Stimulated activated CD4-positive, alpha-beta T cell treated with anti-CD3 and anti-CD28 coated beads, Interleukin-4, amount 100 ng/mL, for 1 hour (primary cell): ENCODE measurements at places on chromosomes 3 and 15.
A peak's percentile ranks its signal among the peaks of the same experiment; 100 is the strongest.

GRCh38 chr3:31800436-31800835 lies 180.6 kb downstream of the OSBPL10 start:
- no peak for DNase-seq

DNA sequence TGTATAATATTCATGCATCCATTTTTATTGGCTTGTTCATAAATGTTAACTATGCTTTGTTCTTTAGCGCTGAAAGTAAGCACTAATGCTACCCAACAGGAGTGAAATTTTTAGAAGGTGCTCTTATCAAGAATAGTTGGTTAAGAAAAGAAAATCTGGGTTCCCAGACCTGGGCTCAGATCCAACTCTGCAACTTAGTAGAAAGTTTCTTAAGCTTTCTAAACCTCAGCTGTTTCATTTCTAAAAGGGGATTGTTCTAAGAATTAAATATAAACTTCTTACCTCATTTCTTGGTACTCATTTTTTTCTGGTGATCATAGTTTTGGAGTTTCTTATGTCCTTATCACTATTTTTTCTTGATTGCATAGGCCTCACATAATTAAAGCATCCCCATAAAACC lies 12.1 kb downstream of the ARPP21 start:
- no peak for DNase-seq

GRCh38 chr15:99703603-99704443 lies 29.4 kb downstream of the LYSMD4 start:
- DNase-seq = no peak

GRCh38 chr3:143956838-143957237 lies 14.8 kb upstream of the DIPK2A start:
- DNase-seq = no peak

GRCh38 chr3:135965129-135965505 lies 411 bp upstream of the PPP2R3A start:
- DNase-seq = no peak

GRCh38 chr3:149716984-149717383 lies 35.3 kb downstream of the COMMD2 start:
- no peak for DNase-seq

GRCh38 chr3:126022741-126023359 lies 53.9 kb downstream of the ROPN1B start:
- no peak for DNase-seq

DNA sequence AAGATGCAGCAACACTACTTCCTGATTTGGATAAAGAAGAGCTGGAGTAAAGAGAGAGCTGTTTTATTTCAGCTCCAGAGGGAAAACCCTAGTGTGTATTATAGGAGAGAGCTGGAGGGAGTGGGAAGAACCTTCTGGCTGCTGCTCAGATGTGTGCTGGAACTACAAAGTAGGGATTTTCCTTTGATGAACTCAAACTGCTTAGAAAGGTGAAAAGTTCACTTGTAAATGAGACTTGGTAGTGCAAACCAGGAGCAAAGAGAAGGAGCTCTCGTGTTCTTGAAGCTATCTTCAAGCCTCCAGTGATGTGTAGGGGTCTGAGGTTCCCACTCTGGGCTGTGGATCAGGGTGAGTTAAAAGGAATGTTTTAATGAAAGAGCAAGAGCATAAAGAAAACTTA lies 110.4 kb downstream of the EDEM1 start:
- DNase-seq = no peak

- no peak for DNase-seq
Measured at GRCh38 chr15:62099094-62099601, 32.4 kb downstream of the C2CD4A start.

DNA sequence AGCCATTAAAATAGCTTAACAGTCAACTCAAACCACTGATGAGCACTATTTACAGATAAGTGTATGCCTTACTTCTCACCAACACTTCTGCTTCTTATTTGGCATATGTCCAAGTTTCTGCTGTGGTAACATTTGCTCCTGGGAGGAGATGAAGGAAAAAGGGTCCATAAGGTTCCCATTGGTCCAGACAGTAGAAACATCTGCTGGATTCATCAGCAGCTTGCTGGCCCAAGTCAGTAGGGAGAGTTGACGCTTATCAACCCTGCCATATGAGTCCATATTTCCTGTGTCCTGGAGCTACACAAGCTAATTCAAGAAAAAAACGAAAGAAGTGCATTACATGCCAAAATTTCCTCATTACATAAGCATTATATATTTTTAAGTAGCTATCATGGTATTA lies 824.5 kb downstream of the CADM2 start:
- DNase-seq = no peak

- DNase-seq = no peak
Measured at GRCh38 chr3:158443632-158444031, 127.4 kb upstream of the MLF1 start.

DNA sequence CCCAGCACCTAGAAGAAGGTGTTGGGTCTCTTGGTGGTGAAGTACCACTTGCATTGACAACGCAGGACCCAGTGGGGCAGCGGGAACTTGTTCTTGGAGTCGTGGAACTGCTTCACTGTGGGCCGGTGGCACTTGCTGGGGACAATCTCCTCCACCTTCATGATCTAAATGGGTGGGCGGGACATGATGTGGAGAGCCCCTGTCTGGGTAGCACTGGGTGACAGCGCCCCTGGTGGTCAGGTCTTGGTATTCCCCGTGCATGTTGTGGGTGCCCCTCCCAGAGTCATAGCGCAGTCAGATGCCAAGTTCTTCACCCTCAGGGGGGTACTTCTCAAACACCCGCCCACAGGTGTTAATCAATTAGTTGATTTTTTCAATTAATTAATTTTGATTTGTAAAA lies 60.2 kb downstream of the AGBL1 start:
- DNase-seq = peak; percentile 13

- DNase-seq = peak; percentile 8
Measured at GRCh38 chr15:68154923-68155559, 50.1 kb downstream of the CALML4 start.

DNA sequence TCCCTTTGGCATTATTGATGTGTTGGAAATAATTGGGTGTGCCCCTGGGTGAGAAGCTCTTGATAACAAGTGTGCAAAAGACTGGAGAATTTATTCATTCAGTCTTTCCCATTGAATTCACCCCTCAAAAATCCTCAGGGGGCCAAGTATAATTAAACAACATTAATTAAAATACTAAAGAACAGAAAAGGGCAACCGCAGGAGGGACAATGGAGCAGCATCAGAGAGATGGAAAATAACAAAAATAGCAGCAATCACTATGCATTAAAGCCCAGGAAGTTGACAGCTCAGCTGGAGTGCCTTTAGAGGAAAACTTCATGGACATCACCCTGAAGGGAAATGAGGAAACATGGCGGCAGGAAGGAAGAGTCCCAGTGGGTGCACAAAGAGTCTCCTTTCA lies 227.6 kb downstream of the MINAR1 start:
- no peak for DNase-seq

- DNase-seq = no peak
Measured at GRCh38 chr15:63231706-63232105, 42.3 kb downstream of the RAB8B start.

DNA sequence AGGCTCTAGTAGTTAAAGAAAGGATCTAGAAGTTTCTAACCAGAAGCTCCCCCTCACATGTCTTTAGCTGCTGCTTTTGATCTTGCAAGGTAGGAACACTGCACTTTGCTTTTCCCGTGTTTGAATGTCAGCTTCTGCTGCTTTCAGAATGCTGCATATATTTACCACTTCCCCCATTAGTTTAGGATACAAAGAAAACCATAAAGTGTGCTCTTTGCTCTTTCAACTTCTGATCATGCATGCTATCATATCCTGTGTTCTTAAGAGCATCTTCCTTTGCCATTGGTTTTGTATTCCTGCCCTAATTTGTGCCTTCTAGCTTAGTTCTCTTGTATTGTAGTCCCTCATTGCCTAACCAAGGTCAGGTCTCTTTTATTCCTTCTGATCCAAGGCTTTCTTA lies 43.3 kb downstream of the ZNF609 start:
- DNase-seq = no peak

- no peak for DNase-seq
Measured at GRCh38 chr15:67771189-67771800, 54.0 kb upstream of the SKOR1 start.

DNA sequence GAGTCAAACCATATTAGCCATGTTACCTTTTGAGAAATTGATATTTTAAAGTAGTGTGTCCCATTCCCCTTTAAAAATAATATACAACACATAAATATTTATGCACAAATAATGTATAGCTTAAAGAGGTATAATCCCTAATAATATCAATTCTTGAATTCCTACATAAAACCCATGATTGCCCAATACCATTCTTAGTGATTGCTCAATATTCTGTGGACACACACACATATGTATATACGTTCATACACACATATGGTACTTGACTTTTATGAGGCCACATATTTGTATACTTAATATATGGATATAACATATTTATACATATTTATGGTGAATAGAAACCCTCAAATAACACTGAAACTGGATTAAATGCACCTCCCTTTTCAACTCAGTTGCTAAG lies 367.4 kb downstream of the ZBBX start:
- no peak for DNase-seq

- DNase-seq = no peak
Measured at GRCh38 chr3:170745211-170745718, 124.7 kb downstream of the RPL22L1 start.

GRCh38 chr3:53799338-53799865 lies 46.8 kb downstream of the CHDH start:
- no peak for DNase-seq

GRCh38 chr3:131796558-131797198 lies 238.1 kb downstream of the CPNE4 start:
- DNase-seq = no peak

DNA sequence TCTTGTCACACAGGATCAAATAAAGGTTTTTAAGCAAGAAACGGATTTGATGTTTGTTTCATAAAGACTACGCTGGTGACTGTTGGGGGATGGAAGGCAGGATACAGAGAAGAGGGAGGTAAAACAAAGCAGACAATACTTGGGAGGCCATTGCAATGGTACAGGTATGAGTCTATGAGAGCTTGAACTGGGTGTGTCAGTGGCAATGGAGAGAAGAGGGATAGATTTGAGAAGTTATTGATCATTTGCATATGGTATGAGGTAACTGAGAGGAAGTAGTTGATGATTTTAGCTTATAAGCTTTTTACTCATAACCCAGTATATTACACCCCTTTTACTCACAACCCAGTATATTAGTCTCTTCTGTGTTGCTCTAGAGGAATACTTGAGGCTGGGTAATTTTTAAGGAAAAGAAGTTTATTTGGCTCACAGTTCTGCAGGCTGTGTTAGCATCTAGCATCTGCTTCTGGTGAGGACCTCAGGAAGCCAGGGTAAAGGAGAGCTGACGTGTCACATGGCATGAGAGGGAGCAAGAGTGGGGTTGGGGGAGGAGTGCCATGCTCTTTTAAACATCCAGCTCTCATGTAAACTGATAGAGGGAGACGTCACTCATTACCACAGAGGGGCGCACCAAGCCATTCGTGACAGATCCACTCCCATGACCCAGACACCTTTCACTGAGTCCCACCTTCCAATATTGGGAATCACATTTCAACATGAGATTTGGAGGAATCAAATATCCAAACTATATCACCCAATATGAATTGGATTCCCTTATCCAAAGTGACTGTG lies 153.9 kb downstream of the VPS8 start:
- DNase-seq = no peak

- DNase-seq = no peak
Measured at GRCh38 chr3:145942052-145942451, 218.9 kb downstream of the PLOD2 start.

DNA sequence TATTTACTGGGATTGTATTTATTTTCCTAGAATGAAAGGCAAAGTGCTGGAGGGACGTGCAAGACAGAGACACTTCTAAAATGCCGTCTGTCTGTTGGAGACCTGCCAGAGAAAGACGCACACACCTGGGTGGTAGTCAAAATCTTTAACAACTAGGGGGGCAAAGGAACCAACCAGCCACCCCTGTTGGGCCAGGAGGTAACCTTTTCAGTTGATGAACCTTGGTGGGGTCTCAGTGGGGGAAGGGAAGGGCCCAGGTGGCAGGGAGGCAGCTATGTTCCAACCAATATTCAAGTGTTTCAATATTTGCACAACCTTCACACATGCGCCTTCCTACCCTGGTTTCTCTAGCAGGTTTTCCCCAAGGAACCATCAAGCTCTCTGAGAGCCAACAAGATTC lies 99.0 kb downstream of the MEGF11 start:
- no peak for DNase-seq

DNA sequence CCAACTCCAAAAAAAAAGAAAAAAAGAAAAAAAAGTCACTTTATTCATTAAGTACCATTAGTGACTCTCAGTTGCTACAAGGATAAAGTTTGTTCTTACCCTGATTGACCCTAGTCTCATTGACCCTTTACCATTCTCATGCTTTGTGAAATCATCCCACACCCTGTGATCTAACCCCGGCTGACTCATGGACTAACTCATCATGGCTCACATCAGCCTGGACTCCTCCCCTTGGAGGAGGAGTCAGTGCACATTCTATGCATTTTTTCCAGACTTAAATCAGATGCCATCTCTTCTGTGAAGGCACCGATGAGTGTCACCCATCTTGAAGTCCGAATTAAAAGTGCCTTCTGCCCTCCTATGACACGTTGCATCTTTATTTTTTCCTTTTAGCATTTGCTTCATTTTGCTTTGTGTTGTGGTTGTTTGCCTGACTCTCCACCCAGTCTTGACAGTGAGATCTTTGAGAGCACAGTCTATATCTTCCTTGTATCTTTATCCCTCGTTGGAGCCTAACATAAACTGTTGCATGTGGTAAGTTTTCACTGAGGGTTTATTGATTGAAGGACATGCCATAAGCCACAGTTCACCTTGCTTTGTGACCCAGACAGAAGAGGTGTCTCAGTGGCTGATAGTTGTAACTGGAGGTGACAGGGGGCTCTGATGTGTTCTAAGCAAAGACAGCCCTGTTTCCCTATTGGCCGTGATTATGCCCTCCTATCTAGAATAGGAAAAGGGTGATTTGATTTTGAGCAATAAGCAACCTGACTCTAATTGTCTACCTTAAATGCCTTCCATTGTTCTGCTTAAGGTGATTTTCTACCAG lies 72.1 kb downstream of the IL1RAP start:
- peak; percentile 42 for DNase-seq

GRCh38 chr3:127690106-127690505 lies 17.4 kb downstream of the ABTB1 start:
- DNase-seq = no peak

DNA sequence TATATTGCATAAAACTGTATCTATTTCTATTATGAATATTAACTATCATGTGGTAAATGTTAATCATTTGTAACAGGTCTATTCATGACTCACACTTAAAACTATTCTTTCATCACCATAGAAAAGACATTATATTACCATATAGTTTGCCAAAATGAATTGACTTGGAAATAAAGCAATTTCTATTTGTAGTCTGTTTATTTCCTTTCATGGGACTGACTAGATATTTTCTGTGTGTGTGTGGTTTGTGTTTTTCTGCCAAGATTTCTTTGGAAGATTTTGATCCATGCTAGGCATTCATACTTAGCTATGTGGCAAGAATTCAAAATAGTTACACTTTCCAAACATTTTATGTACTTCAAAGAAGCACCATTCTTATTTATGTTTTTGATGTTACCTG lies 522.5 kb upstream of the AGTR1 start:
- no peak for DNase-seq
